ENCODE measurements at places on chromosomes 7 and 10.

DNA sequence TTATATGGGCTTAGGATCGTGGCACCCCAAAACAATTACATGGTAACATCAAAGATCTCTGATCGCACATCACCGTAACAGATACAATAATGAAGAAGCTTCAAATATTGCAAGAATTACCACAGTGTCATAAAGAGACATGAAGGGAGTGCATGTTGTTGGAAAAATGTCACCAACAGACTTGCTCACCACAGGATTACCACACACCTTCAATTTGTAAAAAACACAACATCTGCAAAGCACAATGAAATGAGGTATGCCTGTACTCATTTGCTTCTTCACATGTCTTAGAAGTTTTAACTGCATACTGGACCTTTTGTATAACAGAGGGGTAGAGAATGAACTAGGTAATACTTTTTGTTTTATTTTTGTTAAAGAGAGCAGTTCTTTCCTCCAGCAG lies 96.6 kb downstream of the TPST1 start:
- DNase-seq: no peak

- no peak for DNase-seq
These were observed 7.6 kb upstream of the SYPL1 start for GRCh38 chr7:106119719-106120118.

DNA sequence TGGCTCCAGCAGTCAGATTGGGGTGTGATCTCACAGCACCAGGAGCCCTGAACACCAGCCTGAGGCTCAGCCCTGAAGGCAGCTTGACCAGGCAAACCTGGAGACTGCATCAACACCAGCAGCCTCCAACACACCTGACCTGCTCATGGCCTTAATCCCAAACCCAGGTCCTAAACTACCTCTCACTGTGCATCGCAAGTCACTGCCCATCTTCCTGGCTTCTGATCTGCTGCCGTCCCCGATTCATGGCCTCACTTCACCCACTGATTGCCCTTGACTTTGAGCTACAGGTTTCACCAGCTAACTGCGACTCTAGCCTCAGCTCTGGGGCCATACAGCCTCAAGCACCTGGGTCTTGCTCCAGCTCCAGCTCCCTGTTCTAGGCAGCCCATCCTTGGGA lies 49.1 kb downstream of the PARP12 start:
- DNase-seq: no peak

DNA sequence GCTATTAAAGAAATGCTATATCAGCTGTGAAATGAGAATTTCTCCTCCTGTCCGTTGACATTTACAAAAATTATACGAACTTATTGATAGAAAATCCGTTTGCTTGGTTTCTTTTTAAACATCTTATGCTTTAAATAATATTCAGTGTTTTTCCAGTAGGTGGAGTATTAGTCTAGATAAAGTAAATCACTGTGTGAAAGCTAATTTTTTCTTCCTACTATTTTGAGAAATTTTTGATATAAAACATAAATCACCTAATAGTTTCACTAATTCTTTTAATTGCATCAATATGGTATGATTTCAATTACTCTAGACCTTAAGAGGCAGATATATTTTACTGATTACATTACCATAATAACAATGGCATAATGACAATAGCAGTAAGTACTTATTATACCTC lies 335.2 kb upstream of the C7orf33 start:
- DNase-seq: no peak

DNA sequence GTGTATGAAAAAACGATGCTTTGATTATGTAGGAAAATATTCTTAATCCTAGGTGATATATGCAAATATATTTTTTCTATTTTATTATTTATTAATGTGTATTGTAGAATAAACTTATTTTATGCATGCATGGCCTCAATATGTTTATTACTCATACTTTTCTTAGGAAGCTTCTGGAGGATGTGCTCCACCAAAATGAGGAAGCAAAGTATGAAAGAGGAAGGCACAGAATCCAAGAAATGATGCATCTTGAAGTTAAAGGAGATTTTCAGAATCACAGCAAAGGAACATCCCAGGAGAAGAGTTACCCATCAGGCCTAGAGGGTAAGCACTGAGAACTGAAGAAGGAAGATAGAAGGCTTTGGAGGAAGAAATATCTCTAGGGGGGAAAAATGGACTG lies 35.0 kb upstream of the MRPS16 start:
- DNase-seq: no peak

DNA sequence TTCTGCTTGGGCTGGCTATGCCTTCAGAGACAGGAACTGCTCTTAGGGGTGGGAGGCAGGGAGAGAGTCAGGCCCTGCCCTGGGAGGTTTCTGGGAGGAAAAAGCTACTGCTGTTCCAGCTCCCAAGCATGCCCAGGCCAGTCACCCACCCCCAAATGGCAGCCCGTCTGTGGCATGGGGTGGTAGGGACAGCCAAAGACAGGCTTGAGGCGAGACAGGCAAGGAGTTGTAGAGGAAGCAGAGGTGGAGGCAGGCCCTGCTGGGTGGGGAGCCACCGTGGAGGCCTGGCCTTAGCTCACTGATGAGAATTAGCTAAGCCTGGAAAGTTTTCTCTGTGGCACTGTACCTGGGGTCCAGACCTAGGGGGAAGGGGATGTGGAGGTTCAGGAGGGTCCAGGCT lies 6.6 kb upstream of the SAMD8 start:
- no peak for DNase-seq

GRCh38 chr7:48038815-48039506 lies 3.6 kb downstream of the C7orf57 start:
- DNase-seq: no peak

DNA sequence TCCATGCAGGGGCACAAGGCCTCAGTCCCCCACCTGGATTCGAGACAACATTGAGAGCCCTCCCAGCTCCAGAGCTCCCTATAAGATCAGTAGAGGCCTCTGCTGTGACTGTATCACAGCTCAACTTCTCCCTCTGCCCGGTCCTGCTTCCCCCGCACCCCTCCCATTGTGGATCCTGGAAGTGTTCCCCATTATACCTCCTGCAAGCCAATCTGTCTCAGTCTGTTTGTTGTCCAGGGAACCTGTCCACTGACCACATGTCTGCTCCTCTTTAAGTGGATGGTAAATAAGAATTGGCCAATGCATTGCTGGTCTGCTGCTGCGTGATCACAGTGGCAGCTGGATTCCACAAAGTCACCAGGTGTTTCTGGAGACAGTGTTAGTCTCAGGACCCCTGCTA lies 259.7 kb upstream of the HABP2 start:
- no peak for DNase-seq

- DNase-seq: no peak
These were observed 50.0 kb upstream of the PTER start for GRCh38 chr10:16386855-16387254.

GRCh38 chr10:123537188-123537961 lies 128.8 kb upstream of the GPR26 start:
- no peak for DNase-seq

All from choroid plexus epithelial cell (primary cell).